ENCODE measurements at places on chromosomes 6 and 20.

GRCh38 chr6:132362442-132363185 lies 38.7 kb downstream of the MOXD1 start:
- no peak for DNase-seq

DNA sequence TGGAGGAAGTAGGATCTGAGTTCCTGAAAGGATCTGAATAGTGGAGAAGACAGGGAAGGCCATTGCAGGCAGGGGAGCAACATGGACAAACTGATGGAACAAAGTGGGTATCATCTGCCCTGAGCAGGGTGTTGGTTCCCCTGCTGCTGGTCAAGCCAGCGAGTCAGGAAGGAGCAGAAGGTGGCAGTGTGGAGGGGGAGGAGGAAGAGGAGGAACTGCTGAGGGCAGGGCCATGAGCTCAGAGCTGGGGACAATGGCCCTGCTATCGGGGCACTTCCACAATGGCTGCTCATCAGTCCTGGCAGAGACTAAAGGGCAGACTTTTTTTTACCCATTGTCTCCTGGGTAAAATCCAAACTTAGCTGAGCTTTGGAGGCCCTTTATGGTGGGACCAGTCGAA lies 13.6 kb downstream of the CNBD2 start:
- DNase-seq: no peak

DNA sequence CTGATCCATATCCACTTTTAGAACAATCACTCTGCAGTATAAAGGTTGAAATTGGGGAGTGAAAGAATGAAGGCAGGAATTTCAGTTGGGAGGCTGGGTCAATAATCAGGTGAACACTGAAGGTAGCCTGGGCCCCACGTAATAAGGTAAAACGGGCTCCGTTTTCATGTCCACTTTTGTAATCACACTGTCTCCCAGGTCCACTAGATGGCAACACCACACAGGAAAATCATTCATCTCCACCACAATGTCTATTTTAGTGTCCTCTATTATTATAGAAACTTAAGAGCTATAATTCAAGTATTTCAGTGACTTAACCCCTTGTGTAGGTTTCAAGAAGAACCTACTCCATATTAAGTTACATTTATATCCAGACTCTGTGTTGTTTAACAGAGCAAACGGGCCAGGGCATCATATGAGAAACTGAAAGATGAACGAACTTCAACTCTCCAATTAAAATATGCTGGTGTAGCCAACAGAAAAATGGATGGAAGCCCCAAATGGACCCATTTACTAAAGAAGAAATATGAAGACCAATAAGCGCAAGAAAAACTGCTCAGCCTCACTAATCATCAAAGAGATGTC lies 45.9 kb upstream of the MC3R start:
- DNase-seq: no peak

DNA sequence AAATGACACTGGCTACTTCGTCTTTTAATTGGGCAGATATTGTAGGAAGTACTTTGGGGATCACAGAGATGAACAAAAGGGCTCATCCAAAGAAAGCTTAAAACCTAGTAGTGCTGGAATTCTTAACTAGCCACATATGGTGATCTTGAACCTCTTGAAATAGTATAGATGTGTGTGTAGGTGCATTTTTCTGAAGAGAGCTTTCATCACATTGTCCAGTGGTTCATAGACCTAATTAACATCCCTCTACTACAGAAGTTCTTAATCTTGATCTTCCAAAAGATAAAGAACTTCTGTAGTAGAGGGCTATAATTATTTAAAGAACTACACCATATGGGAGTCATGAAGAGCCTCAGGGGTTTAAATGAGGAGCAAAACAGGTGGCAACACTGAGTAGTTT lies 2.3 kb upstream of the PRIM2 start:
- DNase-seq: no peak

GRCh38 chr6:170040115-170040500 lies 250.8 kb downstream of the DLL1 start:
- no peak for DNase-seq

- DNase-seq: no peak
Measured at GRCh38 chr6:155755452-155755851, 299.8 kb upstream of the NOX3 start.

DNA sequence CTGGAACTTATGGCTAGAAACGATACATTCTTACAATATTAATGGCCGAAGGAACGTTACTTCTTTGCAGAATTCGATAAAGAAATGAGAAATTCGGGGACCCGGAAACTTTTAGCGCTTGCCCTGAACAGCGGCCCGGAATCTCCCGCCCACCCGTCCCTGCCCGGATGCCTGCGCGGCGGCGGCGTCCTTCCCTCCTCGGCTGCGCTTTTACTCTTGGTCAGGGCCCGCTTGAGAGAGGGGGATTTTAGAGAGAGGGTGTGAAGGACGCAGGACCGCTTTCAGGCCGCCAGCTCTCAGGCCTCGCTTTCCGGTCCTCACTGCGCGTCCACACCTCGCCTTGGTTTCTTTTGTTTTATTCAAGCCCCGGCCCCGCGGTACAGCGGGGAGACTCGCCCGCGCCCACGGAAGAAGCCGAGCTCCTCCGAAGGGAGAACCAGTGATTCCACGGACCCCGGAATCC lies 243.7 kb downstream of the ARID1B start:
- no peak for DNase-seq

DNA sequence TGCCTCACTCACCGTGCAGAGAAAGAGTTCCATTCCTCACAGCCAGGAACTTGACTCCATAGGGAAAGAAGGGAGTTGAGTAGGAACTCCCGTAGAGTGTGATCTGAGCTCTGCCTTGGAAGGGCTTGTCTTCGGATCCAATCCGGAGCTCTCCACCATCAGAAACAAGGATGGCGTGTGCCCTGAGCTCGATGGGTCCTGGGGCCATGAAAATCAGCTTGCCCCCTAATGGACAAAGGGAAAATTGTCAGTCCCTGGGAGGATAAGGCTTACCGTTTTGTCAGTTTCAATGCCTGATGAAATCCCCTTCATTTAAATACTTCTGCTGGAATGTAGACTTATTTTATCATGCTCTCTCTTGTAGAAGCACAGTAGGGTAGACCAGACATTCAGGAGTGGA lies 153.3 kb downstream of the PKHD1 start:
- peak; percentile 14 for DNase-seq

DNA sequence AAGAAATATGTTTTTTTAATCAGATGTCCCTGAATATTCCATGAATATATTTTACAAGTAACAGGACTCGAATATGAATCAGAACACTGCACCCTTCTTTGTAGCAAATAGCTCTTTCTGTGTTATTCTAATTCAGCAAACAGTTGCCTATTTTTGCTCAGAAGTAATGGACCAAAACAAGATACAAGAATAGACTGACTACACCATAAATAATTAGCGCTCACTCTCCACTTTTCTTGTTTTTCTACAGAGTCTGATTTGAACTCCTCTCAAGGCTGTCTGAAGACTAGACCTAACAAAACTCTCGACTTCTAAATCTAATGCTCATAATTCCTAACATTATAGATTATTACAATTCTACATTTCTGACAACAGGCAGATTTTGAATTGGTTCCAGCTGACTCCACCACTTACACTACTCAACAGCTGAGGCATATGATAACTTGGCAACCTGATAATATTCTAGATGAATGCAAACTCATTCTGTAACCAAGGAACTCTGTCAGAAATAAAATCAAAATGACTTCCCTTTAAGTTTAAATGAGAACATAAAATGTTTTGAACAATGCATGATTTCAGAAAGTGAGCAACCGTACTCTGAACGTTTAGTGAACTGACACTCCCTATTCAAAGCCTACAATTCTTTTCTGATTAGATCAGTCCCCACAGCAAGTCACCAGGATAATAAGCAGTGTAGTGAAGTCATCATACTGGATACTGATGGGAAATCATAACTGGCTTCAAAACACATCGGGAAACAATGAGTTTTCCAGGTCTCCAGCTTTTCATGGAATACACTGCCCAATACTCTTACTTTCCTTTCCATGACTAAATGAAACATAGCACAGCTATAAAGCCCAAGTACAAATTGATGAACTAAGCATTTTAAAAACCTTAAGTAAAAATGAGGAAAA lies 114.2 kb upstream of the BEND6 start:
- no peak for DNase-seq

- DNase-seq: peak; percentile 83
Measured at GRCh38 chr20:63628246-63628975, 1.5 kb upstream of the GMEB2 start.

GRCh38 chr6:90369651-90370050 lies 73.0 kb upstream of the BACH2 start:
- DNase-seq: no peak

DNA sequence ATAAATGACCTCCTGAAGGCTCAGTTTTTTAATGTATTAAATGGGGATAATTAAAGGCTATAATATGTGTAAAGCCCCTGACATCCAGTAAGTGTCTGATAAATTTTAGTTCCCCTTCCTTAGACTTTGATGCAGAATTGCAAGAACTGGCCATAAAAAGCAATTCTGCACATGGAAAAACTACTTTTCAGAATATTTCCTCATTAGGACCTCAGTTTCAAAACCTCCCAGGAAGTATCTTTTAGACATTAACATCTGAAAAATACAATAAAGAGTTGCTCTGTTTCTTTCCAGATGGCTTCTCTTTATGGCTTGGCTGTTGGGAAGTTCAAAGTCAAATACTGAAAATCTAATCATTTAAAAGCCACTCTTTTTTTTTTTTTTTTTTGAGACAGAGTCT lies 106.3 kb upstream of the ZNF217 start:
- no peak for DNase-seq

GRCh38 chr6:112434896-112435435 lies 87.8 kb downstream of the RFPL4B start:
- DNase-seq: no peak

- no peak for DNase-seq
Measured at GRCh38 chr6:63685446-63686379, 50.1 kb downstream of the PHF3 start.

DNA sequence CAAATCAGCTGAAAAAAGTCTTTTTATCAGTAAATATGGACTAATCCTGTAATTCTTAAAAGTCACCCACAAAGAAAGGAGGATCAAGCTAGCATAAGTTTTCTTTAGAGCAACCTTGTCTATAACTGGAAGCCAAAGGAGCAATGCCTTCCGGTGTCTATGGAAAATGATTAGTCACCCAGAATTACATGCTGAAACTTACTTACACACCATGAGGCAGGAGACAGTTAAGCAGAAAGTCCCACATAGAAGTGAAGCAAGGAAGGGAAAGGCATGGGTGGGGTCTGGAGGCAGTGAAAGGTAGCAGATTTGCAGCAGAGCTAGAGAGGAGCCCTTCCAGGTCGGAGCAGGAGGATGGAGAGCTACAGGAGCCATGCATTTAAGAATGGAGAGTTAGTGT lies 153.7 kb upstream of the RIPOR2 start:
- no peak for DNase-seq

DNA sequence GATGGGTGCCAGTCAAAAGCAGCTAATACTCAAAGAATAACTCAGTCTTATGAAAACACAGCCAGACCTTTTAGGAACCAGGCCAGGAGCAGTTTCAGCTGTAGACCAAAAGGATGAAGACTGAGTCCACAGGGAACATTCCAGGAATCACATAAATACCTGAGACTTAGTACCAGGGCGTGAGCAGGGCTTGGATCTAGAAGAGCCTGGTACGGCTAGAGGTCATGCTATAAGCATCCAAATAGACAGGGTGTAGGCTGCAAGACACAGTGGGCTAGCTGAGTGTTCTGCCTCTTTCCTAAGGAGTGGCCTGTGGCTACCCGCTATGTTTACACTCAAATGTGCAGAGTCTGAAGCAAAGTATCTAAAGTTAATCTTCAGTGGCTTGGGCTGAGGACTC lies 29.5 kb upstream of the LRRC1 start:
- no peak for DNase-seq

DNA sequence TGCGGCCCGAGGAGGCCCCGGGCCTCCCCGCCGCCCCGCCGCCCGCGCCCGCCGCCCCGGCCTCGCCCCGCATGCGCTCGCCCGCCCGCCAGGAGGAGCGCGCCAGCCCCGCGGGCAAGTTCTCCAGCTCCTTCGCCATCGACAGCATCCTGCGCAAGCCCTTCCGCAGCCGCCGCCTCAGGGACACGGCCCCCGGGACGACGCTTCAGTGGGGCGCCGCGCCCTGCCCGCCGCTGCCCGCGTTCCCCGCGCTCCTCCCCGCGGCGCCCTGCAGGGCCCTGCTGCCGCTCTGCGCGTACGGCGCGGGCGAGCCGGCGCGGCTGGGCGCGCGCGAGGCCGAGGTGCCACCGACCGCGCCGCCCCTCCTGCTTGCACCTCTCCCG lies 1.5 kb downstream of the FOXQ1 start:
- no peak for DNase-seq

GRCh38 chr6:75204959-75205775 lies 686 bp downstream of the COL12A1 start:
- no peak for DNase-seq

DNA sequence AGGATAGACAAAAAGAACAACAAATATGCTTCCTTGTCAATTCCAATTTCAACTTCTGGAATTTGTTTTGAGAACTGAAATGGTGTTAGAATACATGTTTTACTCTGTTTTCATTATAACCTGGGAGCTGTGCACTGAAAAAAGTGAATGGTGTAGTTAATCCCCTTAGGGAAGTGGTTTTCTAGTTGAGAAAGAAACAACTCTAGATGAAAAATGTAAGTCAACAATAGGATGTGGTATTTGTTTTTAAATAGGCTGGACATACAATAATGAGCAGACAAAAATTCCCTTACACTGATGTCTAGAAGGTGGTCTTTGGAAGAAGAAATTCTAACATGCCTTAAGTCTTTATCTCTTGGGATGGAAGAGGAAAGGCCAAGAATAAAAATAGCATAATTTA lies 59.9 kb upstream of the TINAG start:
- DNase-seq: no peak

DNA sequence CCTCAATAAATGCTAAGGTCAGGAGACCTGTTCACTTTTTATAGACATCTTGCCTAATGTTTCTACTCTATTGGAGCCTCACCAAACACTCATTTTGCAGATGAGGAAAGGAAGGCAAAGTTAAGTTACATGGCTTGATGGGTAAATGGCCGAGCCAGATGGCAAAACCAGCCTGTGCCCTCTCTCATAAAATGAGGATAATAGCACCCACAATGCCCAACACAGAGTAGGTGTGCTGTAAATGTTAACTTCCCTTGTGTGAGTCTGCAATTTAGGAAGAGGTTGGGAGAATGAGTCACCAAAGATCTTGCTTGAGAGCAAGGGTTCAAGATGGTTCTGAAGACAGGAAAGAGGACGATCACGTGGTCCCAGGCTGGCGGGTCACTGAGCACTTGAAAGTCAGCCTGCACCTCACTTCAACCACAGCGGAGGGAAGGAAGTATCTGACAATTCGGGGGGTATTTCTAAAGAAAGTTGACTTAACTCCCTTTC lies 3.3 kb downstream of the KCNK5 start:
- no peak for DNase-seq

GRCh38 chr6:4543596-4543995 lies 232.6 kb upstream of the CDYL start:
- no peak for DNase-seq

GRCh38 chr6:137165375-137166246 lies 7.8 kb downstream of the IL22RA2 start:
- peak; percentile 67 for DNase-seq

- DNase-seq: peak; percentile 21
Measured at GRCh38 chr6:125747589-125748405, 1.6 kb upstream of the HEY2 start.

GRCh38 chr20:55031971-55032370 lies 556.6 kb downstream of the DOK5 start:
- no peak for DNase-seq

- no peak for DNase-seq
Measured at GRCh38 chr6:136784271-136784664, 8.0 kb downstream of the MAP3K5 start.

- DNase-seq: no peak
Measured at GRCh38 chr6:54578261-54578660, 268.3 kb upstream of the FAM83B start.

- DNase-seq: no peak
Measured at GRCh38 chr20:17834804-17835203, 133.8 kb downstream of the SNX5 start.
